ENCODE measurements at places on chromosomes 6 and 20.

- DNase-seq: no peak
Observed at GRCh38 chr6:144190080-144190479, 39.8 kb downstream of the STX11 start.

DNA sequence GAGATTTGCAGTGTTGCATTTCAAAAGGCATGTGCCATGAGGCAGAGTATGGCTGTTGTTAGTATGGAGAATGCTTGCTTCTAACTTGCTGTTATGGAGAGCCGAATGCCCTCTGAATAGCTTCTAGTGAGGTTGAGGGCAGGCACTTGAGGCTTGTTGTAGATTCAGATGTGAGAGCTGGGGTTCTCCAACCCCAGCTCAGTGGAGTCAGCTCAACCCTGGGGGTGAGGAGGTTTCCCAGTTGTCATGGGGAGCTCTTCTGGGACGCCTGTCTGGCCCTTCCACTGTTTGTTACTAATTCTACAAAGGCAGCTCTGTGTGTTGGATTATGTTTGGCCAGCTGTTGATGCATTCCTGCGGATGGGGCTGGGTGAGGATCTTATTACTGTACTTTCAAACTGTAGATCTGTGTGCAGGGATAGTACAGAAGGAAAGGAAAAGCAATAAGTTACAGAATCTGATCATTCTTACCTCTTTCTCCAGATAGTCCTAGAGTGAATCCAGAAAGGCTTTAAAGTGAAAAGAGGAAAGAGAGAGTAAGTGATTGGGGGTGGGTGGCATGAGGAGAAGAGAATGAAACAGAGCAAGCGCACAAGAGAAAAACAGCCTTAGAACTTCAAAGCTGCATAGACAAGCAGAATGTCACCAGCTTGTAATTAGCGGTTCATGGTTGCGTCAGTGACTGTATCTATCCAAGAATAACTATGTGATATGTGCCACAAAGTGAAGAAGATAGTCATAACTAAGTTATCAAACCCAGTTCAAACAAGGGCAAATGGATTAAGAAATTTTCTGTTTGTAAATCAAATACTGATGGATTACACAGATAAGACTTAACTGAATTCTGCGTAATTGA, 148.7 kb downstream of the PRL start:
- DNase-seq: no peak

DNA sequence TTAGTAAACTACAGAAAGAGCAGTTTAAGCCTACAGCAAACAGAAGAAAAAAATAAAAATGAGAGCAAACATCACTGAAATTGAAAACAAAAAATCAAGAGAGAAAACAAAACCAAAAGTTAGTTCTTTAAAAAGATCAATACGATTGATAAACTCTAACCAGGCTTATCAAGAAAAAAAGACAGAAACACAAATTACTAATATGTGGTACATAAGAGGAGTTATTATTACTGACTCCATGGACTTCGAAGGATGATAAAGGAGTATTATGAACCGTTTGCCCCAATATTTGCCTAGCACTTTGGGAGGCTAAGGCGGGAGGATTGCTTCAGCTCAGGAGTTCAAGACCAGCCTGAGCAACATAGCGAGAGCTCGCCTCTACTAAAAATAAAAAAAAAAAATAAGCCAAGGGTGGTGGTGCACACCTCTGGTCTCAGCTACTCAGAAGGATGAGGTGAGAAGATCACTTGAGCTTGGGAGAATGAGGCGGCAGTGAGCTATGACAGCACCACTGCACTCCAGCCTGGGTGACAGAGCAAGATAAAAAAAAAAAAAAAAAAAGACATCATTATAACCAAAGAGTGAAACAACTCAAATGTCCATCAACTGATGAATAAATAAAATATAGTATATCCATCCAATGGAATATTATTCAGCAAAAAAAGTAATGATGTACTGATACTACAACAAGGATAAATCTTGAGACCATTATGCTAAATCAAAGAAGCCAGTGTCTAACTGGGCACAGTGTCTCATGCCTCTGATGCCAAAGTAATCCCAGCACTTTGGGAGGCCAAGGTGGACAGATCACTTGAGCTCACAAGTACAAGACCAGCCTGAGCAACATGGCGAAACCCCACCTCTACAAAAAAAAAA, 12.9 kb downstream of the TRPC4AP start:
- DNase-seq: no peak

DNA sequence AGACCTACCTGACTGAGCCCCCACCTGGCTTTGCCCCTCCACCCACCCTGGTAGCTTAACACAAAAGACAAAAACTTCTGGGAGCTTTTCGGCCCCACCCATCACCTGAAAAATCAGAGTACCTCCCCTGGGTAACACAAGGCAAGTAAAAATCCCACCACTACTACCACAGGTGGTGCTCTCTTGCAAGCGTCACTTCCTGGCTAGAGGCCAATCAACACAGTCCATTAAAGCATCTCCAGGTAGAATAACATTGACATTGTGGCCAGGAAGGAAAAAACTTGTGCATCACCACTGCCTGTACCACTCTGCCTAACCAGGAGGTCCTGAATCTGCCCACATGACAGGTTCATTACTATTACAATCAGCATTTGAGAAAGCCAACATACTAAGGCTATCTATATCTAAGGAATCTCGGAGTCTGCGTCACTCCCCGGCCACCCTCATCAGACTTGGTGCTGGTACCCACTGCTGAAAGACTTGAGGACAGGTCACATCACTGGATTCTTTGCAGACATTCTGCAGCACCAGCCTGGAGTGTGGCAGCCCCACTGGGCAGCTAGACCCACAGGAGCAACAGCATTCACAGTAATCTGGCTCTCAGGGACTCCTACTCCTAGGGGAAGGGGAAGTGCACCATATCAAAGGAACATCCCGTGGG, 125.9 kb downstream of the CDK19 start:
- DNase-seq: no peak

All from vagina (tissue), 2 donors.